ENCODE measurements at places on chromosomes 13 and 19.

GRCh38 chr19:40995355-40995754 lies 4.3 kb downstream of the CYP2B6 start:
- no peak for DNase-seq

DNA sequence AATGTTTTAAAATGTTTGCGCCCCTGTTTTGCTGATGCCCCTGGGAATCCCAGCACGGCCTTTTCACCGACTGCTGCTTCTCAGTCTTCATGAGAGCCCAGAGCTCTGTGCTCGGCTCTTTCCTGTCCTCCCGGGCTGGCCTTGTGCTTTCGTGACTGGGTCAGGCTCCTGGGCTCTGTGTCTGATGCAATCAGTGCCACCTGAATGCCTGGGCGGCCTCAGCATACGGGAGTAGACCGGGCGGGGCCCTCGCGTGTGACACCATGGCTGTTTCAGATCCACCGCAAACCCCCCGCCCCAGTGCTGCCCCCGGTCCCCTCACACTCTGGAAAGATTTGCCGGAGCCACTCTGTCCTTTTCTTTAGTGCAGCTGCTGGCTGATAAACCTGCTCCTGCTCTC lies 21.4 kb downstream of the PABPC3 start:
- DNase-seq = no peak

DNA sequence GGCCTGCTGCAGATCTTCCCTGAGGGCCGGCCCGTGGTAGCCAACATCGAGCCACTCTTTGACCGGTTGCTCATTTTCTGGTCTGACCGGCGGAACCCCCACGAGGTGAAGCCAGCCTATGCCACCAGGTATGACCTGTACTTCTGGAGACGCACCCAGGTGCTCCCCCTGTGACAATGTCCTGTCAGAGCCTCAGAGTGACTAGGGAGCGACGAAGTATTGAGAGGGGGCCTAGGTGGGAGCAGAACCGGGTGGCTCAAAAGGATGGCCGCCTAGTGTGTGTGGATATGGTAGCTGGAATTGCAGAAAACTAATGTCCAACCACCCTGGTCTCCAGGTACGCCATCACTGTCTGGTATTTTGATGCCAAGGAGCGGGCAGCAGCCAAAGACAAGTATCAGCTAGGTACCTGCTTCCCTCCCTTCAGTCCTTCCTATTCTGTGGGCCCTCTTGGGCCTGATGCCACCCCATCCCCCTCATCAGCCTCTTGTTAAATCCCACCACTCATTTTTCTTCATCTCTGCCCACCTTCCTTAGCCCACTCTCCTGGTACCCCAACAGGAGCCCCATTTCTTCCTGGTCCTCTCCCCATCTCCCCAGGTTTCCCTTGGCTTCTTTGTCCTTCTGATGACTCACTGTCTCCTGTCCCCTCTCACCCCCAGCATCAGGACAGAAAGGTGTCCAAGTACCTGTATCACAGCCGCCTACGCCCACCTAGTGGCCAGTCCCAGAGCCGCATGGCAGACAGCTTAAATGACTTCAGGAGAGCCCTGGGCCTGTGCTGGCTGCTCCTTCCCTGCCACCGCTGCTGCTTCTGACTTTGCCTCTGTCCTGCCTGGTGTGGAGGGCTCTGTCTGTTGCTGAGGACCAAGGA lies 8.4 kb downstream of the EGLN2 start:
- no peak for DNase-seq

GRCh38 chr13:66640231-66640630 lies 589.9 kb downstream of the PCDH9 start:
- no peak for DNase-seq

- DNase-seq = no peak
Observed at GRCh38 chr19:58181902-58182576, 822 bp upstream of the ZNF274 start.
